ENCODE measurements at places on chromosomes 12 and 14.

DNA sequence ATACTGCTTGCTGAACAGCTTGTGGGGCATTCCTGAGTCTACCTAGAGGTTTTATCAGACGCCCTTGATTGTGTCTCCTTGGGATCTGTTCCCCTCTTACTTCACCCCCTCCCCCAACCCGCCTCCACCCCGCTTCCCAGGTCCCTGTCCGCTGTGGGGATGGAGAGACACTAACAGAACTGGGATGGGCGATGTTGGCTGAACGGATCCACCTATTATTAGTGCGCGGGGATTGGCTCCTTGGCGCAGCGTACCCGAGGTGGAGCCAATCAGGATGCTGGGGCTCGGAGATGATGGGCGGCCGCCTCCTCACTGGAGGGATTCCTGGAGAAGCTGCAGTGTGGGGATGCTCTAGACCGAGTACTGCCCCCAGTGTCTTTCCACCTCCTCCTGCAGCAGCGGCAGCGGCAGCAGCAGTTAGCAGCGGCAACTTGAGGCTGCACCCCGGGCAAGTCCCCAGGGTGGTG, at the start of gene SYT1:
Gene SYT1 (plus strand): TSS at position 372 of the 467 bp plus-strand sequence.
- peak; percentile 2 for DNase-seq

GRCh38 chr12:124332900-124333299, 38.0 kb downstream of the RFLNA start:
- DNase-seq, result no peak

DNA sequence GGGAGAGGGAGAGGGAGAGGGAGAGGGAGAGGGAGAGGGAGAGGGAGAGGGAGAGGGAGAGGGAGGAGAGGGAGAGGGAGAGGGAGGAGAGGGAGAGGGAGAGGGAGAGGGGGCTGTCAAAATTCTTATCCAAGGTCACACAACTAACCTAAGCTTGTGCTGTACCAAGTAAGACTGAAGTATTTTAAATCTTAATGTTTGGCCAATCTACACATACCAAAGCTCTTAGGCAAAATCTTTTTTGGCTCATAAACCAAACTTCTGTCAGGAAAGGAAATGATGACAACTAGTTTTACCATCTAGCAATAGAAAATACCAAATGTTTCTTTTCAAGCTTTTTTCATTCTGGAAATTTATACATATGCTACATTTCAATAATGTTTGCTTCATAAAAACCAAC, 33.8 kb downstream of the CCDC38 start:
- DNase-seq, result no peak

- DNase-seq, result no peak
Observed at GRCh38 chr14:93975791-93976476, 436 bp downstream of the ASB2 start.

- peak; percentile 81 for DNase-seq
Observed at GRCh38 chr14:101628471-101628966, 67.2 kb downstream of the DIO3 start.

DNA sequence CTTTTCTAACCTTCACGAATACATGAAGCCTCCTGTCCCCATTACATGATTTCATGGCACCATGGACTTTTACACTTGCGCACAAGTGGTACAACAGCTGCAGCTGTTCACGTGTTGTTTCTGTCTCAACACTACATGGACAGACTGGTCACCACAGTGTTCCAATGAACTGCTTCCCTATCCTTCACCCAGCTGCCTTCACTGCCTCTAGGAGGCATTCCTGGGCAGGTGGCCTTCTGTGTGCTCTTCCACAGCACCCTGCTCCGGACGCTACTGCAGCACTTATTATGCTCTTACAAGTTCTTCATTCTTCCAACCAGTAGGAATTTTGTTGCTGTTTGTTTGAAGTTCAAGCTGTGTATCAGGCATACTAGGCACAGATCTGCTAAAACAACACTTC, 1.5 kb downstream of the MTERF2 start:
- no peak for DNase-seq

All from stimulated activated naive CD8-positive, alpha-beta T cell treated with anti-CD3 and anti-CD28 coated beads, Interleukin-15, Interleukin-2, amounts not matched to agents 100 U/mL and 50 U/mL, for 24 hours (primary cell).